ENCODE measurements at places on chromosomes 2 and 18.

GRCh38 chr2:59706729-59707128, 846.7 kb downstream of the BCL11A start:
- DNase-seq = no peak

- no peak for DNase-seq
These were observed 911.8 kb downstream of the CPS1 start for GRCh38 chr2:211468217-211468616.

- no peak for DNase-seq
These were observed 25.6 kb downstream of the DNMT3A start for GRCh38 chr2:25316101-25316500.

GRCh38 chr2:62826141-62826540, 120.6 kb downstream of the EHBP1 start:
- peak; percentile 81 for DNase-seq

- no peak for DNase-seq
These were observed 504.8 kb upstream of the NRP2 start for GRCh38 chr2:205177546-205177945.

DNA sequence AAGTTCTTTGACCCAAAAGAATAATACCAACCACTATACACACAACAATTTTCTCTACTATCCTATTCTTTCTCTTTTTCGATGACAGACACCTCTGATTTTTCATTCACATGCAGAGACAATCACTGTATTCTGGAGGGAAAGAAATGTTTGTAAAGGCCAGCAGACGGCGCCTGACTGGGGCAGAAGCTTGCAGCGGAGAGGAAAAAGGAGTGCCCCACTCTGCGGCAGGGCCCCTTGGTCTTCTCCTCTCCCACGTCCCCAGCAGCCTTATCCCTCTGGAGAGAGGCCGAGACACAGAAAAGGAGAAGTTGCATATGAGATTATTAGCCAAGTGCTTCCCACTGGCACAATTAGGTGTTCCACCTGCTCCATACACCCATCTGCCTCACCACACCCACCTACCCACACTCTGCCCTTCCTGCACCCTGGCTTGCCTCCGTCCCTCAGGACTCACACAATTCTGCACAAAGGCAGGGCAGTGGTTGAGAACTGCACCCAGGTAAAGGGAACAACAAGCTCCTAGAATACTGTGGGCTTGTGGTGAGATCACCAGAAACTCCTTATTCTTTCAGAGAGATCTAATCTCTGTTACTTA, 687.3 kb downstream of the NRXN1 start:
- no peak for DNase-seq

DNA sequence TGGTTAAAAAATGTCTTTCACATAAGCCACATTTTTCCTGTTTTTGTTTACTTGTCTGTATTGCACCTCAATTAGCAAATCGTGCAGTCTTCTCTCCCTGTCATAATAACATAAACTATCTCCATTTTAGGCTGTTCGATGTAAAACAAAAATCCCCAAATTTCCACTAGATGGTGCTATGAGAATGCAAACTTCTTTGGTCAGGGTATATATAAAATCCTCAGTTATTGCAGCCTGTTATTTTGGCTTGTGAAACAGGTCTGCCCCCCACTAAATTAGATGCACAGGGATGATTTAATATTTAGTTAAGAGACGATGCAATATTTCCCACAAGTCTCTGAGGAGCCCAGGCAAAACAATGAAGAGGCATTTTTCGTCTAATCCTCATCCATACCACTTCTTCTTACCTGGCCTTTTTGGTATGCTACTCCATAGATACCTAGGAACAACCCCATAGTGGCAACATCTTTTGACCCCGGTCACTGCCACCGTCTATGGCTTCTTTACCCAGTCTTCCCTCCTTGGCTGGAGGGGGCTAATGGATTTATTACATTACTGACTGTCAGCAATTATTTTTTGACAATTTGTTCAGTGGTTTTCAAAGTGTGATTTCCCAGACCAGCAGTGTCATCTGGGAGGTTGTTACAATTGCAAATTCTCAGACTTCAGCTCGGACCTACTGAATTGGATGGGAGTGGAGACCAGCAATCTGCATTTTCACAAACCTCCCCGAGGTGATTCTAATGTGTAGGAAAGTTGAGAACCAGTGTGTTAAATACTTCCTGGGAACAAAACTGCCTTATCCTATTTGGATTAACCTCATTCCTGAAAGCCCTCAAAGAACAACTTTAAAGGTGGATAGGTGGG, 117.4 kb upstream of the CWC22 start:
- peak; percentile 82 for DNase-seq

DNA sequence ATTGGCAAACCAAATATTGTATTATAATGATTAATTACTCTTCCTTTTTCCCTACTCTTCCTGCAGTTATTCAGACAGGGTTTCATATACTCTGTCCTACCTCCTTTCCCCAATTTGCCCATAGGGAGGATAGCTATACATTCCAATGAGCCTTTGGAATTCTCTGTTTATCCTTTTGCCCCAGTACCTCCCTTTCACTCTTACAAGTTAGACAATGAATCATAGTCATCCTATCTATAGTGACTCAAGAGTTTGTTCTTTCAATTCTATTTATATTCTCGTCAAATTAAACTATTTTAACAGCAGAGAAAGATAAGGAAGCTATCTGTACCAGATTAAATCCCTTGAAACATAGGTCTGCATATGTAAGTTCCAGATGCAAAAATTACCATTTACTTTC, 437.5 kb downstream of the NR4A2 start:
- peak; percentile 55 for DNase-seq

GRCh38 chr2:223100061-223100511, 48.1 kb downstream of the KCNE4 start:
- DNase-seq = peak; percentile 88

DNA sequence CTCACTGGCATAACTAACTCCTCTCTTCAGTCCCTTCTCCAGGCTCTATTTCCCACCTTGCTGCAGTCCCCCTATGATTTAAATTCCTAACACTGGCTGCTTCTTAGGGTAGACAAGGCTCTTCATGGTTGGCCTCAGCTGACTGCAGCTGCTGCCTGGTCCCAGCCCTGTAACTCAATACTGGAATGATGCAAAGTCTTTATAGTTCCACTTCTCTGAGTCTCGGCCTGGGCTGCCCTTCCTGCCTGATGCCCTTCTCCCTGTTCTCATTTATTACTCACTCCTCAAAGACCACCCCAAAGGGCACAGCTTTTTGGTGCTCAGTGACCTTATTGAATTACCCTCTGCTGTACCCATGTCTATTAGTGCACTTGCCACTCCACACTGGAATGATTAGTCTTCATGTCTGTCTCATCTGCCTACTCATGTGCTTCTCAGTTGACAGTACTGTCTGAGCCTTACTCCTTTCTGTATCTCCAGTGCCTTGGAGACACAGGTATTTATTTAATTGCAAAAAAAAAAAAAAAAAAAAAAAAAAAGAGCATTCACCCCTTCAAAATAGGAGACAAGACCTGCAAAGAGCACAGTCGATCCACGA, 199.4 kb upstream of the REV1 start:
- DNase-seq = no peak

- DNase-seq = no peak
These were observed 72.1 kb downstream of the UBE2E3 start for GRCh38 chr2:181052523-181052891.

- no peak for DNase-seq
These were observed 155.3 kb downstream of the PRKCE start for GRCh38 chr2:45806563-45807358.

DNA sequence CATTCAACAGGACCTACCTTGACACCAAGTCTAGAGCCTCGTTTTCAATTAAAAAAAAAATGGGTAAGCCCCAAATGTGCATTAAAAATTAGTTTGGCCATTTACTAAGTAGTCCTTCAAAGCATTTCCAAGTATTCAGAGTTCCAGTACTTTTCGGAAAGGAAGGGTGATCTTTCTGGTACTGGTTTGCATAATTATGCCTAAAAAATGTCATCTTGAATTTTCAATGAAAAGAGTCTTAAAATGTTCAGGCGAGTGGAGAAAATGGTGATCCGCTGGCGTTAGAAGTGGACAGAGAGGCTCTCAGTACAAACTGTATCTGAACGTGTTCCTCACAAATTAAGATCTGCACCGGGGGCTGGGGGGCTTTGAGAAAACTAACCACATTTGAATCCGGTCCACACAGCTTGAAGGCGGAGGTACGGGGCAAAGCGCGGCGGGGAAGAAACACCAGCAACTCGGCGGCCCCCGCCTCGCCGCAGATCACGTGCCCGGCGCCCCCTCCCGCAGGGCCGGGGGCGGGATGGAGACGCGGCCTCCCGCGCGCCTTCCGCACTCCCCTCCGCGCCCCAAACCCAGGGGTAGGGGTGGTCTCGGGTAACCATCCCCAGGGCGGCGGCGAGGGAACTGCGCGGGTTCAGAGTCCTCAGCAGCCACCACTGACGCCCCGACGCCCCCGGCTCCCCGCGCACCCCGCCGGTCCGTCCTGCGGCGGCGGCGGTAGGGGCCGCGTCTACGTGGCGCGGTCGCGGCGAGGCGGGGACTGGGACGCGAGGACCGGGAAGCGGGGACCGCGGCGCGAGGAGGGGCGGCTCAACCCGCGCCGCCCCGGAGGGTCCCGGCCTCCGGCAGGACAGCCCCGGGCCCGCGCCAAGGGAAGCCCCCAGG, 564 bp downstream of the LPIN2 start:
- no peak for DNase-seq

DNA sequence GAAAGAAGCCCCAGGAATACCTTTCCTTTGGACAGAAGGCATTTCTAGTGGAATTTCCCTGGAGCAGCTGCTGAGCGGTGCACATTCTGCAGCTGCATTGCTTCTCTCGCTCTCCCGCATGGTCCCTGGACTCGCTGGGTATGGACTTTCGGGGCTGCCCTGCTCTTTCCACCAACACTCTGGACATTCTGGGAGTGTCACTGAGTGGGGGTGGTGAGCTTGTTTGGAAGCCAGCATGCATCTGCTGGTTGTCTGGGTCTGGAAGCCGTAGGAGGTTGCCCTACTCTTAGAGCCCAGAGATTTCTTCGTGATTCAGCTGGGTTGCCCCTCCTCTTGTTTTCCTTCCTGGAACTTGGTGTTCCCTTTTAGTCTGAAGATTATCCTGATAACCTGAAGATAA, 52.6 kb downstream of the TWIST2 start:
- no peak for DNase-seq

- DNase-seq = peak; percentile 26
These were observed 7.3 kb downstream of the INSIG2 start for GRCh38 chr2:118095610-118096009.

DNA sequence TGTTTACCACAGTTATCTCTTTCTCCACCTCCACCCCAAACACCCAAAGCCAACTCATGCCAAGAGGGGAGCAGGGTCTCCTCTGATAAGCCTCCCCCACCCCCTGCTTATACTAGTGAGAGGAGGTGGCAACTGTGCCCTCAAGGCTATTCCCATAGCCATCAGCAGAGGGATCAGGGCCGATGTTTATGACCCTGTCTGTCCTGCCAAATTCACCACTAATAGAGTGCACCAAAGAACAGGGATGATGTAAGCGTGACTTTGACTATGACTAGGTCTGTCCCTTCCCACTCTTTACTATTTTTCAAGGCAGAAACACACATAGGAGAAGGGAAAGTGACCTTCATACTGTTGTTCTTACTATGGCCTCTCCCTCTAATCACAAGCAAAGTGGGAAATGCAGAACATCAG, 74.6 kb downstream of the CLHC1 start:
- peak; percentile 50 for DNase-seq

DNA sequence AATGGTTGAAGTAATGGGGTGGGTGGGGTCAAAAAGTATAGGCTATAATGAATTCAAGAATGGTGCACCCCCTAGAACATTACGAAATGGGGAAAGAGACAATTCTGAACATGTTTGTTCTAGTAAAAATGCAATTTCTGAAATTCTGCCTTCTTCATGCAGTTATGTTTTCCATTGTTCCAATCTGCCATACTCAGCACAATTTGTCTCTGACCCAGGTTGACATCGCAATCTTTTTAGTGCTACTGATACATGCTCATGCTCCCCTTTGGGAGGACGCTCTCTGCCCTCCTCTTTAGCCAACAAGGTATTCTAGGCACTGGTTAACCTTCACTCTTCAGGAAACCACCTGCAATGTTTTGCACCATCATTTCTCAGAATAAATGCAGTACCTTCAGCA, 1303.9 kb upstream of the PIK3C3 start:
- DNase-seq = no peak

- peak; percentile 81 for DNase-seq
These were observed 155.2 kb downstream of the SH3BP4 start for GRCh38 chr2:235106874-235107639.

DNA sequence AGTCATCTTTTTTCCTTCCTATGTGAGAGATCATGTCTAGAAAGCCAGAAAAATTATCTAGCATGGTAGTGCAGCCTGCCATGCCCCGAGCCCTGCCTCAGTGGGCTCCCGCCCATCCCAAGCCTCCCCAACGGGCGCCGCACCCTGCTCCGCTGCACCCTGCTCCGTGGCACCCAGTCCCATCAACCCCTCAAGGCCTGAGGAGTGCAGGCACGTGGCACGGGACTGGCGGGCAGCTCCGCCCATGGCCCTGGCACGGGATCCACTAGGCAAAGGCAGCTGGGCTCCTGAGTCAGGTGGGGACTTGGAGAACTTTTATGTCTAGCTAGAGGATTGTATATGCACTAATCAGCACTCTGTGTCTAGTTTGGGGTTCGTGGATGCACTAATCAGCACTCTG, 83.4 kb upstream of the COL3A1 start:
- no peak for DNase-seq

DNA sequence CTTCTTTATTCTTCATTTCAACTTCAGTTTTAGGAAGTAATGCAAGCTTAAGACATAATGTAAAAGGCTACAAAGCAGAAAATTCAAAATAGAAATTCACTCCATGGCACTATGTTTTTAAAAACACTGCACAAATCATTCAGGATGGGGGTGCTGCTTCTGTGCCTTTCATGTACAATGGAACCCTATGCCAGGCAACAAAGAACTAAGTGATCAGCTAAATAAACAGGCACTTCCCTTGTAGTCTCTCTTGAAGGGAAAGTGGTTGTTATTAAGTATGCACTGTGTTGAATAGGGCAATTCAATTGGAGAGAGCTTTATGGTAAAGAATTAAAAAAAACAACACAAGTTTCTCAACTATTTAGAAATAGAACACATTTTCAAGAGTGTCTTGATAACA, 10.9 kb upstream of the ERBB4 start:
- no peak for DNase-seq

DNA sequence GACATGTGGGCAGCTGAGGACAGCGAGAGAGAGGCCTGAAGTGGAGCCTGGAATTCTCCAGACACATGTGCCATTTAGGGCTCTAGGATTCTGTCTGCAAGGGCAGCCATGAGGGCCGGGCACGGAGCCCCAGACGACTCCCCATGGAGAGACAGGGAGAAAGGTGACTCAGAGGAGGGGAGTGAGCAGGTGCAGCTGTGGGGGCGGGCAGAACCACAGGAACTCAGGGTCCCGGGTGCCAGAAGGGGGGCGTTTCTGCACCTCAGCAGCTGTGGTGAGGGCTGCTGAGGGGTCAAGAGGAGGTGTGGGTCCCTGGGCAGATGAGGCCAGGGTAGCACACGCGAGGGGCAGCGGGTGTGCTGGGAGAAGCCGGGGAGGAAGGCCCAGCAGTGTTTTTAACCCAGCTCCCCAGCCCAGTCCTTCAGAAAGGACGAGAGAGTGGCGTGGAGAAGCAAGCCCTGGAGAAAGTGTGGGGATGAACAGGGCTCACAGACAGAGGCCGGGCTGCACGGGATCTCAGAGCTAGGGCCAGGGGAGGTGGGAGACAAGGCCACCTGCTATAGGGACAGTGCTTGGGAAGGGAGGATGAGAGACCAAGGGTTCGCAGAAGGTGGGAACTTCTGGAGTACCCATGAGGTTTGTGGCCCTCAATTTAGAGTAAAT, 7.6 kb downstream of the GPR17 start:
- DNase-seq = no peak

- DNase-seq = peak; percentile 50
These were observed 3.4 kb downstream of the ZEB2 start for GRCh38 chr2:144516411-144516980.

- DNase-seq = no peak
These were observed 832.5 kb upstream of the CHAC2 start for GRCh38 chr2:52934920-52935640.

Measured in fibroblast of the aortic adventitia (primary cell).